Thoracic aorta (tissue), 2 donors: ENCODE measurements at places on chromosomes 5 and 9. TPM values are rescaled to one million over a fixed set of nuclear protein-coding genes. Genes with fewer than 3 reads are reported as not detected.

GRCh38 chr9:19174127-19174912 is 47.0 kb upstream of the PLIN2 start:
- peak; percentile 51 for DNase-seq
- no peaks in the 10 kb centered on the region for H3K4me1 ChIP-seq
- no peak overlapping the region for H3K27ac ChIP-seq

DNA sequence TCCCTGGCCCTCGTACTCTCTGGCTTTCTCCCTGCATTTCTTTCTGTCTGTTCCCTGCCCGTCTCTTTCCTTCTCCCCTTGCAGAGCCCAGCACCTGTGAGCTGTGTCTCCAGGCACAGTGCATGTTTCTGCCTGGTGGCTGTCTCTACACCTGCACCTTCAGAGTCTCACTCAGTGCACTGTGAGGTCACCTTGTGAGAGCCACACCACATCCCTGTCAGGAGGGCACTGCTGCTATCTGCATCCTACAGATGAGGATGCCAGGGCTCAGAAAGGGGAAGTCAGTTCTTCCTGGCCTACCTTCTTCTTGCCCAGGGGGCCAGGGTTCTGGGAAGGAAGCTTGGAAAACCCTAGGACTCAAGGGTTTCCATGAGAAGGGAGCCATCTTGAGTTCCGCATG is 69.7 kb upstream of the NEURL1B start:
- no peak for DNase-seq

DNA sequence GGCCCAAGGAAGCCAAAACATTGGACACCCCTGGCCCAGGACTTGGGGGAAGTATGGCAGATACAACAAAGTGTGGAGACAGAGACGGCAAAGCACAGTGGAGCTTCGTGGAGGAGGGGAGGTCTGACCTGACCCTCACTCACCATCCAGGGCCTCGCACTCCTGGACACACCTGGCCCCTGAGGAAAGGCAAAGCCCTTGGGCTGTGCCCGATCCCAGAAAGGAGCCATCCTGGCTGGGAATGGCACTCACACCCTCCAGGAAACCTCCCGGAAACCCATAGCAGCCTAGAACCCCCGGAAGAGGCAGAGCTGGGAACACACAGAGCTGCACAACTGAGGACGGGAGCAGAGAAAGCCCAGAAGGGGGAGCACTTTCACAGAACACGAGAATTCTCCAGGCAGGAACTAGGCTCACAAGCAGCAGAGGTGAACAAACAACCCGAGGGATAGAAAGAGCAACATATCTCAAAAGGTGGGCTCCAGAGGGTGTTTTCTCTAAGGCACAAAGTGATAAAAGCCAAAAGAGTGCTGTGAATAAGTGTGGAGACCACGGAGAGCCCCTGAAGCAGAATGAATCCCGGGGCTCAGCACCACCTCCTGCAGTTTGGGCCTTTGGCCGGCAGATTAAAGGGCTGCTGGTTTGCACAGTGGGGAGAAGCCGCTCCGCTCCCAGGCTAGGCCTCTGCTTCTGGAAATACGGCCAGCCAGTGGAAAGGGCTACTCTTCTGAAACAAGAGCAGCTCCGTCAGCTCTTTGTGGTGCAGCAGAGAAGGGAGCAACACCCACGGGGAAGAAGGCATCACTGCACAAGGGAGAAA is 108.2 kb downstream of the UBE2R2 start:
- H3K27ac ChIP-seq: peak overlapping the region; percentile 35
- peaks cover 53% of the 10 kb centered on the region for H3K36me3 ChIP-seq
- DNase-seq: no peak
- H3K4me1 ChIP-seq: no peaks in the 10 kb centered on the region
- no peaks in the 10 kb centered on the region for H3K27me3 ChIP-seq

- no peak for DNase-seq
- H3K27ac ChIP-seq: no peak overlapping the region
- H3K4me1 ChIP-seq: no peaks in the 10 kb centered on the region
- H3K27me3 ChIP-seq: no peaks in the 10 kb centered on the region
Measured at GRCh38 chr9:90054810-90055209, 450.0 kb downstream of the GADD45G start.

GRCh38 chr5:137027758-137028157 is 471.4 kb downstream of the SPOCK1 start:
- no peaks in the 10 kb centered on the region for H3K36me3 ChIP-seq

GRCh38 chr9:79357194-79357593 is 214.6 kb upstream of the TLE4 start:
- H3K36me3 ChIP-seq: no peaks in the 10 kb centered on the region
- H3K27ac ChIP-seq: no peak overlapping the region

- no peak overlapping the region for H3K27ac ChIP-seq
- no peak overlapping the region for H3K4me3 ChIP-seq
- DNase-seq: no peak
- H3K27me3 ChIP-seq: no peaks in the 10 kb centered on the region
Measured at GRCh38 chr5:149285153-149285552, 13.5 kb downstream of the AFAP1L1 start.

The EDIL3 gene
- total RNA-seq: 157 TPM

The GOLPH3 gene
- total RNA-seq: 71.8 TPM

The MACIR gene
- total RNA-seq: 8.3 TPM

The SIT1 gene
- total RNA-seq: 0.68 TPM

The FOXD4L4 gene
- not detected for total RNA-seq
